ENCODE measurements at places on chromosomes 5 and 9. TPM values are rescaled to one million over a fixed set of nuclear protein-coding genes. Genes with fewer than 3 reads are reported as not detected.

GRCh38 chr5:179780362-179780761 is 13.4 kb upstream of the LTC4S start:
- no peak for DNase-seq

GRCh38 chr5:108561416-108562204 is 179.7 kb upstream of the FBXL17 start:
- no peak for DNase-seq

DNA sequence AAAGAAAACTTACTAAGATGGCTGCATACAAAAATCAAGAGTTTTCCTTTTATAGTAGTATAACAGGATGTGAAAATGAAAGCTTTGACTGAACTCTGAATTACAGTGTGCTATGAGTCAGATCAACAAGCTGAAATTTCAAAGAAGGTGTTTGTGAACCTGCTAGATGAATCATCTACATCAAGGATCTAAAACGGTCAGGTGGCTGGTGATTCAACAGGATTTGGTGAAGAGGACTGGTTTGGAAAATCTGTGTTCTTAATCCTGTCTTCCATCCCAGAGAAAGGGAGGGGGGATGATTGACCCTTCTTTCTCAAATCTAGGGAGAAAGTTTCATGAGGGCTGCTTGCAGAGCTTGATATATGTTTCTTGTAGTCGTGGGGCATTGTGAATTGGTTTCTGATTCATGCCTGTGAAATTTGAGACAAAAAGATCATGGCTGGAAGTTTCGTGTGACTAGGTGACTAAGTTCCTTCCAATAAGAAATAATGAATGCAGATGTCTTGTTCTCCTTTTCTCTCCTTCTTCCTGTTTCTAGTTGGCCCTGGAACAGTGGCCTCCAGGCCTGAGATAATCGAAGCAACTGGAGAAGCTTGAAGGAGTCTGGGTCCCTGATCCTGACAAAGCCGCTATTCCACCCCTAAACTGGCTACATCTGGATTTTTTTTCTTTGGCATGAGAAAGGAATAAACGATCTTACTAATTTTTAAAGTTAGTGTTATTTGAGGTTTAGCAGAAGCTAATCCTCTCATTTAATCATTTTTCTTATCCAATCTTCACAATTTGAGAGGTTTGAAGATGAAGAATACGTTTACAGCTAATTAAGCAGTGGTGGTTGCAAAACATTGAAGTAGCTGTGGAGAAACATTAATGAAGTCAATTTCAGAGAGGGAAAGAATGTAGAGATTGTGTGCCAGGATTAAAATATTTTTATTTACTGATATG is 67.2 kb downstream of the MRPS30 start:
- DNase-seq: peak; percentile 46

DNA sequence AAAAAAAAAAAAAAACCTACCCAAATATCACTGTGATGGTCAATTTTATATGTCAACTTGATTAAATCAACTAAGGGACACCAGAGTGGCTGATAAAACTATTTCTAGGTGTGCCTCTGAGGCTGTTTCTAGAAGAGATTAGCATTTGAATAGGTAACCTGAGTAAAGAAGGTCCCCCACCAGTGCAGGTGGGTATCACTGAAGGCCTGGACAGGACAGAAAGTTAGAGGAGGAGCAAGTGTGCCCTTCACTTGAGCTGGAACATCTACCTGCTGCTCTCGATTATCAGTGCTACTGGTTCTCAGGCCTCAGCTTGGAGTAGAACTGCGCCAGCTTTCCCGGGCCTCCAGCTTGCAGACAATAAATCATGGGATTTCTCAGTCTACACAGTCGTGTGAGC is 88.7 kb downstream of the TLE1 start:
- DNase-seq: no peak

DNA sequence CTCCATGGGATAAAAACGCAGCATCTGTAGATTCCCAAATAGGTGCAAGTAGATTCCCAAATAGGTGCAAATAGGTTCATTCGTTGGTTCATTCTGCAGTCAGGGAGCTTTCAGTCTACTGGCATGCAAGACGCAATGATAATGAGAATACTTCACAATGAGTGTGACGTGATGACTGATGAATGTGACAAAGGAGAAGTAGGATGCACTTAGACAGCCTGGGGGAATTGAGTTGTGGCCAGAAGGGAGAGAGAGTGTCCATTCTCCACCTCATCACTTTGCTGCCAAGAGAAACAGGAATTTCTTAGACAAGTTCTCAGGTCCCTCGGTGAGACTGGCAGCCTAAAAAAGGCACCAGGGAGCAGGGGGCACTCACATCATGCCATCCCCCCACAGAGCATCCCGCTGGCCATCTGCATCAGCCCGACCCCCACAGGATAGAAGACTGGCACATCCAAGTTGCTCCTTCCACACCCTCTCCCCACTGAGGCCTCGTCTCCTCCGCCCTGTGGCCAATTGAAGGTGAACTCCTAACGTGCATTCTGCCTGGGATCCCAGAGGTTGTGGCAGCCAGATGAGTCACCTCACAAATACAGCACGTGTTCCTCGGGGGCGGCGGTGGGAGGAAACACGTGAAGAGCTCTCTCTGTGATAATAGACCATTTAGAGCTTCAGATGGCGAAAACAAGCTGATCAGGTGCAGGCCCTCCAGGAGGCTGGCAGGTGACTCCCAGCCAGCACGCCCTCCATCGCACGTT is 19.9 kb upstream of the KCNIP1 start:
- no peak for DNase-seq

- no peak for DNase-seq
These were observed 214.8 kb downstream of the AOPEP start for GRCh38 chr9:94941211-94941875.

GRCh38 chr5:40514976-40515375 is 164.7 kb upstream of the PTGER4 start:
- DNase-seq: peak; percentile 61

GRCh38 chr5:72204946-72205345 is 97.7 kb downstream of the MAP1B start:
- no peak for DNase-seq

DNA sequence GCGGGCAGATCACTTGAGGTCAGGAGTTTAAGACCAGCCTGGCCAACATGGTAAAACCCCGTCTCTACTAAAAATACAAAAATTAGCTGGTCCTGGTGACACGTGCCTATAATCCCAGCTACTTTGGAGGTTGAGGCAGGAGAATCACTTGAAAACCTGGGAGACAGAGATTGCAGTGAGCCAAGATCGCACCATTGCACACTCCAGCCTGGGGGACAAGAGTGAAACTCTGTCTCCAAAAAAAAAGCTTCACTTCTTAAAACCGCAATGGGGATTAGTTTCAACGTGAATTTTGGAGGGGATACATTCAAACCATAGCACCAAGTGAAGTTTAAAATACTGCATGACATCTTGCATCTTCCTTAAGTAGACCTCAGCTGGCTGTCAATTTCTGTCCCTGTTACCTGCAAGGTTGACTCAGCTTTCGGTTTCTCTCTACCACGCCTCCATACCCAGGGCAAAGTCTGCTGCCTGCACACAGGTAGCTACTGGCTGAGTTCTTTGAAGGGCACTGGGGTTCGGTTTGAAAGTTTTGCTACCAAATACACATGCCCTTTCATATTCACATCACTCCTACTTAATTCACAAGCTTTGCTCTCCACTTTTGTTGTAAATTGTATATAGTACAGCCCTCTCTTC is 69.3 kb downstream of the KIAA1958 start:
- DNase-seq: no peak

- DNase-seq: no peak
These were observed 515.3 kb downstream of the TLE1 start for GRCh38 chr9:81174023-81174422.

GRCh38 chr5:174412374-174412773 is 312.0 kb upstream of the MSX2 start:
- DNase-seq: no peak

PAPPA gene
- polyA plus RNA-seq: not detected

EIF4E1B gene
- not detected for polyA plus RNA-seq

HACD4 gene
- 5.3 TPM for polyA plus RNA-seq
